ENCODE measurements at places on chromosomes 13 and 19.

DNA sequence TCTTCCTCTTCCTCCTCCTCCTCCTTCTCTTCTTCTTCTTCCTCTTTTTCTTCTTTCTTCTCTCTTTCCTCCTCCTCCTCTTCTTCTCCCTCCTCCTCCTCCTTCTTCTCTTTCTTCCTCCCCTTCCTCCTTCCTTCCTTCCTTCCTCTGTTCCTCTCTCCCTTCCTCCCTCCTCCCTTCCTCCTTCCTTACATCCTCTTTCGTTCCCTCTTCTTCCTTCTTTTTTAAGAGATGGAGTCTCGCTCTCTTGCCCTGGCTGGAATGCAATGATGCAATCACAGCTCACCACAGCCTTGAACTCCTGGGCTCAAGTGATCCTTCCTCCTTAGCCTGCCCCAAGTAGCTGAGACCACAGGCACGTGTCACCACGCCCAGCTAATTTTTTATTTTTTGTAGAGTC, 13.2 kb downstream of the EHD2 start:
- DNase-seq: peak; percentile 3

DNA sequence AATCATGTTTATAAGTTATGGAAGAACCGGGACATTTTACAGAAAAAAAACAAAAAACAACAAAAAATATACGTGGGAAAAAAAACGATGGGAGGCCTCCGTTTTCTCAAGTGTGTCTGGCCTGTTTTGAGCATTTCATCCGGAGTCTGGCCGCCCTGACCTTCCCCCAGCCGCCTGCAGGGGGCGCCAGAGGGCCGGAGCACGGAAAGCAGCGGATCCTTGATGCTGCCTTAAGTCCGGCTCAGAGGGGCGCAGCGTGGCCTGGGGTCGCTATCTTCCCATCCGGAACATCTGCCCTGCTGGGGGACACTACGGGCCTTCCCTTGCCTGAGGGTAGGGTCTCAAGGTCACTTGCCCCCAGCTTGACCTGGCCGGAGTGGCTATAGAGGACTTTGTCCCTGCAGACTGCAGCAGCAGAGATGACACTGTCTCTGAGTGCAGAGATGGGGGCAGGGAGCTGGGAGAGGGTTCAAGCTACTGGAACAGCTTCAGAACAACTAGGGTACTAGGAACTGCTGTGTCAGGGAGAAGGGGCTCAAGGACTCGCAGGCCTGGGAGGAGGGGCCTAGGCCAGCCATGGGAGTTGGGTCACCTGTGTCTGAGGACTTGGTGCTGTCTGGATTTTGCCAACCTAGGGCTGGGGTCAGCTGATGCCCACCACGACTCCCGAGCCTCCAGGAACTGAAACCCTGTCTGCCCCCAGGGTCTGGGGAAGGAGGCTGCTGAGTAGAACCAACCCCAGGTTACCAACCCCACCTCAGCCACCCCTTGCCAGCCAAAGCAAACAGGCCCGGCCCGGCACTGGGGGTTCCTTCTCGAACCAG, 1.8 kb upstream of the APOE start:
- DNase-seq: peak; percentile 82

DNA sequence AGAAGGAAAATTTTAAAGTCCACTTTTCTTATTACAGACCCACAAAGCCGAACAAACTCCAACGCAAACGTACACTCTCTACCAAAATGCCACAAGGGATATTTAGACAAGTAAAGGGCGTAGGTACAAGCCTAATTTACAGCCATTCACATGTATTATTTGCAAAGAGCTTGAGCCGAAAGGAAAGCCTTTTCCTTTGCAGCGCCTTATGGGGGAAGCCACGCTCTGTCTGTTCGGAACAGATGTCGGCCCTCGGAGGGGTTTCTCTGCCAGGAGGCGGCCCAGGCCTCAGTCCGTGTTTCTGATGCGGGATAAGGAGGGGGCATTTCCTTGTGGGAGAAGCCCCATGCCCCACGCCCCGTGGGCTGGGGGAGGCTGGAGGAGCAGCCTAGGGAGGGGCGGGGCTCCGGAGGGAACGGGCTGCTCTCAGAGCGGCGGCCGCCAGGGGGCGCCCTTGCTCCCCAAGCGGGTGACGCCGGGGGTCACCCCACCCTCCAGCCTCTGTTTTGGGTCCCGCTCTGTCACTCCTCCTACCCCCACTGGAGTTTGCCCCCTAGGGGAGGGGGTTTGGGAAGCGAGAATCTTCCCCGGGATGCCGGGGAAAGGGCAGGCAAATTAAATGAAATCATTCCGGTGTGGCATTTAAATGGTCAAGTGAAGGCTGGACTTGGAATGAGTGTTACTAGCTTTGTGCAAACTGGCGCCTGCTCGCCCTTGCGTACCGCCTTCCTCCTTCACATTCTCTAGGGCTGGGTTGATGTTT, 2.9 kb downstream of the HTR2A start:
- DNase-seq: peak; percentile 73

- DNase-seq: no peak
Measured at GRCh38 chr13:75694722-75695121, 58.6 kb downstream of the LMO7 start.

- DNase-seq: no peak
Measured at GRCh38 chr13:50873467-50873866, 30.0 kb upstream of the DLEU7 start.

DNA sequence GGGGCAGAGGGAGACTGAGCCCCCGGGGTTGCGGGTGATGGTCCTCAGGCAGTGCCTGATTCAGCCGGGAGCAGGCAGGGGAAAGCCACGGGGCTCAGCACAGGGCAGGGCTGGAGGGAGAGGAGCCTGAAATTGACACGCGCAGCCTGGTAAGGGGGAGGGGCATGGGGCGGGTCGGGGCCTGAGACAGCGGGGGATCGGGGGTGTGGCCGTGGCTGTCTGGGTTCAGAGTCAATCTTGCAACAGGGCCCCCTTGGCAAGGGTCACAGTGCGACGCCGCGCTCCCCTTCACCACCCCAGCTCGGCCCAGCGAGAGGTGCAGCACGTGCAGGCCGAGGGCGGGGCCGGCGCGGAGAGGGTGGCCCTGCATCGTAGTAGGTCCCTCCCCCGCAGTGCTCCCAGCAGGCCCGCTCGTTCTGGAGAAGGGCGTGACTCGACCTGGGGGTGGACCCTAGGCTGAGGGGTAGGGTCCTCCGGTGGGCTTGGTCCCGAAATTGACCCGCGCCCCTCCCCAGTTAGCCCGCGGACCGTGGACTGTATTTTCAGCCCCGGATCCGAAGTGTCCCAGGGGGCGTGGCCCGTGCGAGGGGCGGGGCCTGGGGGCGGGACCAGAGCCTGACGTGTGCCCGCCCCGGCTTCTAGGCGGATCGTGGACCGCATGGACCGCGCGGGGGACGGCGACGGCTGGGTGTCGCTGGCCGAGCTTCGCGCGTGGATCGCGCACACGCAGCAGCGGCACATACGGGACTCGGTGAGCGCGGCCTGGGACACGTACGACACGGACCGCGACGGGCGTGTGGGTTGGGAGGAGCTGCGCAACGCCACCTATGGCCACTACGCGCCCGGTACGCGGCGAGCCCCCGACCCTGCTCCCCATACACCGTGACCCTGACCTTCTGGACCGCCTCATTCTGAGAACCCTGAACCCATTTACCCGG, 6.0 kb downstream of the RCN3 start:
- peak; percentile 80 for DNase-seq

DNA sequence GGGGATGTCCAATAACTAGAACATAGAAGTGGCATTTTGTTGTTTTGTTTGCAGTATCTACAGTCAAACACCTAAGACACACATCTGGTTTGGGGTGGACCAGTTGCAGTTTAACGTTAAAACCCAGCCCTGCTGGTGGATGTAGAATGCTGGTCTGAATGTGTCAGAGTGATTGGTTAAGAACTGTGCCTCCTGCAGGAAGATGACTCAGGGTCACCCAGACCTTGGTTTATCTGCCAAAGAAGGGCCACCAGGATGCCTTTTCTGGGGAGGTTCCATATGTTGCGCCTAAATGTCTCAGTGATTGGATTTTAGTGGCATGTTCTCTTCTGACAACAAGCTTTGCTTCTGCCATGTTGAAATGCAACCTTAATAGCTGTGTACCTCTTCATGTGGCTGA, 23.1 kb downstream of the ZNF536 start:
- DNase-seq: no peak

GRCh38 chr19:38679839-38680238, 32.4 kb downstream of the ACTN4 start:
- no peak for DNase-seq

DNA sequence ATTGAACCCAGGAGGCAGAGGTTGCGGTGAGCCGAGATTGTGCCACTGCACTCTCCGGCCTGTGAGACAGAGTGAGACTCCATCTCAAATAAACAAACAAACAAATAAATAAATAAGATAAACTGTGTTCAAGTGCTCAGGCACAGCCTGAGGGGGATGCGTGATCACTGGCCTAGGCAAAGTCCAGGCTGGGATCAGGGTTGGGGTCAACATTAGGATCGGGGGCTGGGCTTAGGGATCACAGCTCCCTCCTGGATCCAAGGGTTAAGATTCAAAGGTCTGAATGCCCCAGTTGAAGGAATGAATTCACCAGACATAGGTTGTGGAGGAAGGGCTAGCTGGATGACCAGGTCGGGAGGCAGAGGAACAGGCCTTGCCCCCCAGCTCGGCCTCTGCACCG, 1.9 kb upstream of the EXOC3L2 start:
- DNase-seq: no peak

GRCh38 chr13:46086985-46087384, 17.8 kb downstream of the CPB2 start:
- no peak for DNase-seq

- no peak for DNase-seq
Measured at GRCh38 chr19:2288338-2288817, 6.4 kb upstream of the PEAK3 start.

DNA sequence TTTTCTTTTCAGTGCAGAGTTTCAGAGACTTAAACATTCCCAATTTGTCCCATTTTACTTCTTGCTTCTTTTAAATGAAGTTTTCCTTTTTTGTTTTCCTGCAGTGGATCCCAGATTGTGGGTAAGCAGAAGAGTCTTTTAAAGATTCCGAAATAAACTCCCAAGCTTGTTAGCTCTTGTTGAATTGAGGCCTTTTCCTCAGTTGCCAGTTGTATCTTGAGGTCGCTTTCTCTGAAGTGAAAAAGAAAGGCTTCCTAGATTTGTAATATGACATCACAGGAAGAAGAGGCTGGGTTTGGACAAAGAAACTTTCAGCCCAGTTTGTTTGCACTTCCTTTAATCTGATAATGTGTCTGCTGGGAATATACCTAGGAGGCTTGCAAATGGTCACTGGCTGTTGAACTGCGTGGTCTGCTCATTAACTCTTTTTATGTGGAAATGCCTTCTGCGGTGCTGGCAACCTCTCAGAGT, at the start of gene LPAR6:
Gene LPAR6 (minus strand): TSS at position 233 of the 471 bp plus-strand sequence. CDS start 690 bp downstream, outside the sequence.
- no peak for DNase-seq

DNA sequence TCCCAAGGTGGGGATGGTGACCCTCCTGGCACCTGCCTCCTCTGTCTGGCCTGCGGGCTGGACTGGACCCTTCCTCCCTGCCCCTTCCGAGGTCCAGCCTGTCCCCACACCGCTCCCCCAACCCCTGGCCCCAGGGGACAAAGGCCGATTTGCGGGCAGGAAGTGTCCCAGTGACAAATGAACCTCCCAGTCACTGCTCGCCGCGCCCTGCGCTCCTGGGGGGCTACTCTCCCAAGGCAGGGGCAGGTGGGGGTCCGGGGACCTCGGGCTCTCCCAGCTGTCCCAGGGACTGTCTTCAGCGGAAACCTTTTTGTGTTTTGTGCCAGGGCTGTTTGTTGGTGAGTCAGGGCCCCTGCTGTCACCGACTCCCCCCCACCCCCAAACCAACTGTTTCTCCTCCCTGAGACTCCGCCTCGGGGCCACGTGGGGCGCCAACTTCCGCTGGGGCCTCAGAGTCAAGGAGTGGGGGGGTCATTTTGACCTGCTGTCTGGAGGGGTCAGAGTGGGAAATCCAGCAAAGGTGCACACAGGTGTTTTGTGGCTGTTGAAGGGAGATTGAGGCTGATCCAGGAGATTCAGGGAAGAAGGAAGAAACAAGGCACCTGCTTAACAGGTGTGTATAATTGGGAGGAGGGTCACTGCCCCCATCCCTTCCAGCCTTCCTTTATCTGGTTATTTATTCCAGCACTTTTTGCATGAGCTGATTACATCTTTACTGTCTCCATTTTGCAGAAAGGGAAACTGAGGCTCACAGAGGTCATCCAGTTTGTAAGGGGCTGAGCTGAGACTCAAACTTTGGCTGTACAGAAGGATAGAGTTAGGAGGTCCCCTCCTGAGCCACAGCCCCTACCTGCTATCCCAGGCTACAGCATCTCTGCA, 831 bp downstream of the PGPEP1 start:
- DNase-seq: peak; percentile 62

- DNase-seq: no peak
Measured at GRCh38 chr13:75579529-75579928, 29.9 kb downstream of the UCHL3 start.

GRCh38 chr13:98309569-98310335, 132.7 kb upstream of the RNF113B start:
- no peak for DNase-seq

- DNase-seq: no peak
Measured at GRCh38 chr19:49423071-49423984, at the start of gene PTH2. PTH2 (minus strand) TSS chr19:49423441; CDS start chr19:49423339, 102 bp downstream.

GRCh38 chr13:41352935-41353840, 42.1 kb downstream of the NAA16 start:
- DNase-seq: no peak

DNA sequence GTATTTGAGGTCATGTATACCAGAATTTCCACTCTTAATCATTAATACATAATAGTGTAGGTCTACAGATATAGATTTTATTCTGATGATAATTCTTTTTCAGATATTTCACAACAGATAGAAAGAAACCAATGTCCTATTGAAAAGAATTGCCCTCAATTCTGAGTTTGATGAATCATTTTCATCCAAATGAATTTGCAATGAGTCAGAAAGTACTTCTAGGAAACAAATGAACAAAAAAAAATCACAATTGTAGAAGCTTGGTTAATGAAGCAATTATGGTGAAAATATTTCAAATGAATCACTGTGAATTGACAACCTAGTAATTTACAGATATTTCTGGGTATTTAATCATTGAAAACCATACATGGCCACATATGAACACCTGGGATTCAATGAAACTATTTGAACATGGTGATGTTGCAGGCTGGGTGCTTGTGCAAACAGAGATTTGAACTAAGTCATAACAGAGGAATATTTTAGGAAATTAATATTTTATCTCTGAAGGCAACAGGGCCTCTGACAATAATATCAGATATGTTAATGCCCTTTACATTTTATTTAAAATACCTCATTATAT, 360.9 kb downstream of the SLITRK5 start:
- no peak for DNase-seq

DNA sequence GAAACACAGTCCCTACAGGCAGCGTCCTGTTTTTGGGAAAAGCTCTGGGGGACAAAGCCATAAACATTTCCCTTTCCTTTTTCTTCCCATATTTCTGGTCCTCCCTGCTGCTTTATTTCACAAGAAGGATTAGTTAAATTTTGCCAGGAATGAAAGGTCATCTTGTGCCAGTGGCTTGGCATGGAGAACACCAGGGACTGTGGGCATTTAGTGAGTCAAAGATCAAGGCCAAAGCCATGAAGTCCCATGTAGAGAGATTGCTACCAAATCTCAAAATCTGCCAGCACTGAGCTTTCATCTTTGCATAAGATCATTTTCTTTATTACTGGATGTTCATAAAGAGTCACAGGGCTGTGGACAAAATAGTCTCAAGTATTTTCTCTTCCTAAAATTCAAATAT, 29.1 kb upstream of the SLC46A3 start:
- DNase-seq: no peak

- no peak for DNase-seq
Measured at GRCh38 chr13:102697264-102697663, 2.4 kb upstream of the METTL21C start.

GRCh38 chr19:39413272-39413910, 922 bp downstream of the PLEKHG2 start:
- peak; percentile 88 for DNase-seq
